ENCODE measurements at places on chromosomes 6 and 20.

- DNase-seq = no peak
These were observed 143.7 kb downstream of the TENT5A start for GRCh38 chr6:81608776-81609175.

GRCh38 chr20:32315891-32316290, 38.4 kb downstream of the KIF3B start:
- no peak for DNase-seq

DNA sequence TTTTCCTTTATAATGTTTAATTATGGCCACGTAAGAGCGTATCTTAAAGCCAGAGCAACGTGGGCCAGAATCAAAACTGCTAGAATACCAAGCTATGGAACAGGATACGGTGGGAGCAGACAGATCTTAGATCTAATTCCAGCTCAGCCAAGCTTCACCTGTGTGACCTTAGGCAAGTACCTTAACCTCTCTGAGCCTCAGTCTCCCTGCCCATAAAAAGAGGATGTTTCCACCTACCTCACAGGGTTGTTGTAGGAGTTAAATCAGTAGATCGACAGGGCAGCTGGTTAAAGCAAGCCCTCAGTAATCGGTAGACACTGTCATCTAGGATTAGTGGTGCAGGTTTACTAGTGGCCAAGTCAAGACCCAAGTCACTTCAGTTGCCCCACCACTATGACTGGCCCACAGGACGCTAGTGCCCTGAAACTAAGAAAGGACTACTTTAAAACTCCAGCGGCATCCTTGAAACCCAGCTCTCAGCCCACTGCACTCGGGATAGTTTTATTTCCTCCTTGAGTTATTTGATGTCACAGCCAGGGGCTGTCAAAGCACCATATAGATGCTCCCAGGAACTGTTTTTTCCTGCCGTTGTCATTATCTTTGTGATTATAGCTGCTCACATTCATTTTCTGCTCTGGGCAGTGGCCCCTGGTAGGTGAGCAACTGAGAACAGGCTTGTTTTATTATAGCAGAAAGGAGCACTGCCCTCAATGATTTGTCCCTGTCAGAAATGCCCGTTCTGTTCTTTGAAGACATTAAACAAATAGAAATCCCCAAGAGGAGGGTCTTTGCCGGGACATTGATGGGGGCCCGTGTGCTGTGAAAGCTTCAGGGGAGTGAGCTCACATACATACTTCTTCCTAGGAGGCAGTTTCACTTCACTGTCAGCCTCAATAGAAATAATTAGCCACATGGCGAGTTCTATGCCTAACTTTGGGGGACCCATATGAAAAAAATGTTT, 63.1 kb downstream of the ISM1 start:
- DNase-seq = no peak

DNA sequence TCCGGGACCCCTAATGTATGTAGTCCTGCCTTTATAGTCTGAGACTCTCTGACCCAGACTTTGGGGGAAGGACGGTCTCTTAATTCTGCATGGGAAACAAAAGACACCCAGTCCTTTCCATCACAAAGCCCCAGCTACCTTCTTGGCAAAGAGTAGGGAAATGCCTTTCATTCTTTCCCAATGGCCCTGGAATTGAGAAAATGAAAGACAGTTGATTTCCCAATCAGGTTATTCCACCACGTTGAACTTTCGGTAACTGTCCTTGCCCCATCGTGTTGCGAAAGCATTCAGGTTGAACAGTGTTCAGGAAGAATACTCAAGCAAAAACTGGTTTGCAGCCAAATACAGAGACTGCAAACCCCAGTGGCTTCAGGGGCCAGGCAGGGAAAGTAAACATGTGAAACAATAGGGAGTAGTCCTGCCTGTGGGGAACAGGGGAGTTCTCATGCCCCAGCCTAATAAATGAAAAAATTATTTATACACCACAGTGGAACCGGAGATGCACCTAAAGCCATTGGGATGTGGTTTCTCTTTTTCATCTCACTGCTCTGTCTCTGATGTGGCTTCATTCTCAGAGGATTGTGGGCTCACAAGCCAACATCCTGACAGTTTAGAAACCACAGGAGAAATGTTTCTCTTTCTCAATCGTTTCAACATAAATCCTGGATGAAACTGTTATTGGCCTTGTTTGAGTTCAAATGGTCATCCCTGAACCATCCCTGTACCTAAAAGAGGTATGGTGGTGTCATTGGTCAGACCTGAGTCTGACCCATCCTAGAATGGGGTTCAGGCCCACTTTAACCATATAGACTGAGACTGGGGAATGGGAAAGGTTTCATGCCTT, 44.2 kb upstream of the SLC9A8 start:
- no peak for DNase-seq

DNA sequence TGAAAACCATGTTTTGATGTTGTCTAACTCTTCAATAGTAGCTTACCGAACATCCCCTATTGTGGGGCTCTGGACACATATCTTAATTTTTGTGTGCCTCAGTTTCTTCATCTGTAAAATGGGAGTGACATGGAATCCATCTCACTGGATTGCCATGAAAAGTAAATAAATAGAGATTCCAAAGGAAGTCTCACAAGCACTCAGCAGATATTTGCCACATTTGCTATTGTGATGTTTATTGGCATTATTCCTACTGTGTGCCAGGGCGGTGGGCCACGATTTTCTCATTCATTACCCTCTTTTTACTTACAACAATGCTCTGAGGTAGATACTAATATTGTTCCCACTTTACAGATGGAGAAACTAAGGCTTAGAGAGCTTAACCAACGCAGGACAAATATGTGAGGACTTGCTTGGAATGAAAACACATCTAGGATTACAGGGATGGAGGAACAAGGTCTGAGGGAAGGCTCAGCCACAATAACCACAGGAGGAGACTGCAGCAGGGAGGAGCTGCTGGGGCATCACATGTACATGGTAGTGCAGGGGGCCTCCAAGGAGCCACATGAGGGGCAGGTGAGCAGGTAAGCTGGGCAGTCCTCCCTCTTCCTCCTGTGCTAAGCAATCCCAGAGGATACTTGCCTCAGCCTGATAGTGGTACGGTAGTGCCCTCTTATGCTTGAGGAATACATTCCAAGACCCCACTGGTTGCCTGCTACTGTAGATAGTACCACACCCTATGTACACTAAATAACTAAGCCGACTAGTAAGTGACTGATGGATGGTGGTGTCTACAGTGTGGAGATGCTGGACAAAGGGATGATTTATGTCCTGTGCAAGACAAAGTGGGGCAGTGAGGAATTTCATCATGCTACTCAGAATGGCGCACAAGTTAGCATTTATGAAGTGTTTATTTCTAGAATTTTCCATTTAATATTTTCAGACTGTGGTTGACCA, 176.9 kb downstream of the FOXA2 start:
- DNase-seq = no peak

- no peak for DNase-seq
These were observed 3.0 kb downstream of the SLC25A27 start for GRCh38 chr6:46655803-46656202.

DNA sequence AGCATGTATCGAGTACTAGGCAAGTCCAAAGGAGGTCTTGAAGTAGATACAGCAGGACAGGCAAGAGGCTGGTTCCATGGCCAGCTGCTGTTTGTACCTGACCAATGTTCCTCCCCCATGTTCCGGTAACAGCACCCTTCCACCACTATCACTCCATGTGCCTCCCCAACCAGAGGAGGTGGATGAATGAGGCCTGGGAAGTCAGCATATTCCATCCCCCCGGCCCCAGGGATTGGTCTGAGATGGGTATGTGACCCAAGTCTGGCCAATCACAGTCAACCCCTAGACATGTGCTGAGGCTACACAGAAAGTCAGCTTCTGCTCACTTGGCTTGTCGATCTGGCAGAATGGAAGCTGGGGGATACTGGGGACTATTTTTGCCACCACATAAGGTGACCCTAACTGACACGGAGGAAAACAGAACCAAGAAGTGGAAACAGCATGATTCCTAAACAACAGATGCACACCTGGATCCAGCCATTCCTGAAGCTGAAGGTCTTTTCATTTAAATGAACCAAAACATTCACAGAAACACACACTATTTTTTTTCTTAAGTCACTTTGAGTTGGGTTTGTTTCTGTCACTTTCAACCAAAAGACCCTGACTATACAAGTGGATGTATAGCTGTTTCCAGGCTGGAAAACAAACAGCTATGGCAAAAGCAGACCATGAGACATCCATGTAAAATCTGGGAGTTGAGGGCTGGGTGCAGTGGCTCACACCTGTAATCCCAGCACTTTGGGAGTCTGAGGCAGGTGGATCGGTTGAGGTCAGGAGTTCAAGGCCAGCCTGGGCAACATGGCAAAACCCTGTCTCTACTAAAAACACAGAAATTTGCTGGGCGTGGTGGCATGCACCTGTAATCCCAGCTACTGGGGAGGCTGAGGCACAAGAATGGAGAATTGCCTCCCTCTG, 70.4 kb upstream of the PTPN1 start:
- no peak for DNase-seq

- no peak for DNase-seq
These were observed 395.3 kb downstream of the CD109 start for GRCh38 chr6:74091136-74091793.

GRCh38 chr6:155221086-155221485, 42.7 kb upstream of the CLDN20 start:
- no peak for DNase-seq

GRCh38 chr6:90216072-90216977, 80.3 kb downstream of the BACH2 start:
- DNase-seq = no peak

- DNase-seq = no peak
These were observed 54.8 kb downstream of the TNFAIP3 start for GRCh38 chr6:137921823-137922222.

DNA sequence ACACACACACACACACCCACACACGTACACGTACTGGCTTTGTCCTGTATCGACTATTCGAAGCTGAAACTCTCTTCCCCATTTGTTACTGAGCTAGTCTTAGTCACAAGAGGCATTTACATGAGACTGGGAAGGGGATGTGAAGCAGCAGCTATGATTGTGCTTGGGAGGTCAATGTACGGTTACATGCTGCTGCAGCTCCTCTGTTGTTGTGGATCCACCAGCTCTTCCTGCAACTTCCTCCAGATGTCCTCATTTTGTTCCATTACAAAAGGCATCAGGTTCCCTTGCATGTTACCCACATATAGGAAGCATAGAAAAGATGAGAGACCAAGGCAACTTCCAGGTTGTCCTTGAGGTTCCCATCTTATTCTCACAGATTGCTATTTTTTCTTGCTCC, 612.4 kb upstream of the IMPG1 start:
- no peak for DNase-seq

DNA sequence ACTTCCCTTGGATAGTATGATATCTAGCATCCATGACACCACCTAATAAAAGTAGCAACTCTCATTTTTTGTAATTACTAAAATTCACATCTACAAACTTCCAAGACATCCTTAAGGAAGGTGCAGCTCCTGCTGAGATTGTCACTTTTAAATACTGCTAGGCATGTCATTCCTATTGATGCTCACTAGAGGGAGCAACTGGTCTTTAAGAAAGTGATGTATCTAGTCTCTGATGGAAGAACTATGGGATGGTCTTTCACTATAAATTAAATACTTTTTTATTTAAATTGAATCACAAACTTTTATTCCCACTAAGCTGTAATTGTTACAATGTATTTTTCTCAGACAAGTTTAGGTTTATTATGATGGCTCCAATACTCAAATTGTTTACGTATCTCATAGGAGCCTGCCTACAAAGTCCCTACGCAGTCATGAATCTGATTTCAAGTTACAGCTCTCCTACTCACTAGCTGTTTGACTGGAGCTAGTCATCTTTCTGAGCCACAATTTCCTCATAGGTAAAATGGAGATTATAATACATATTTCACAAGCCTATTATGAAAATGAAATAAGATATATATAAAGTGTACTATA, 8.1 kb upstream of the TSPYL1 start:
- no peak for DNase-seq

- no peak for DNase-seq
These were observed 9.4 kb upstream of the CD93 start for GRCh38 chr20:23095499-23095898.

GRCh38 chr6:18264923-18265377, 620 bp upstream of the DEK start:
- DNase-seq = no peak

GRCh38 chr6:169839493-169839892, 88.1 kb downstream of the ERMARD start:
- DNase-seq = no peak

- DNase-seq = no peak
These were observed 123.4 kb upstream of the GPR6 start for GRCh38 chr6:109854541-109855308.
